ENCODE measurements at places on chromosomes 13 and 19.

GRCh38 chr19:10344780-10345179, 5.4 kb upstream of the ICAM3 start:
- DNase-seq: no peak

GRCh38 chr13:39599842-39600241, 3.2 kb downstream of the LHFPL6 start:
- DNase-seq: no peak

DNA sequence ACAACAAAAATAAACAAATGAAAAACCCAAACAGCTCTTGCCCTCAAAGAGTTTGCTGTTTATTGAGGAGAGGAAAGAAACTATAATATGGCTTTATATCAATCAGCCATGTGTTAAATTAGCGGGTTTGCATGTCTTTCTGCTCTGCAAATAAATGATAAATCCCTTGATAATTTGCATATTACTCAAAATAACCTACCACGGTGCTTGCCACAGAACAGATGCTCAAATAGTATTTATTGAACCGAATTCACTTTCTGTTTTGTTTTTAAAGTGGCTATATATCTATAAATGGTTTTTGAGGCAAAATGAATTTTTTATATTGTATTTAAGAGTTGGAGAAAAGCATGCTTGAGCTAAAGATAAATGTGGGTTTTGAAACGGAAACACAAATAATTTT, 428.1 kb downstream of the ITGBL1 start:
- DNase-seq: no peak

DNA sequence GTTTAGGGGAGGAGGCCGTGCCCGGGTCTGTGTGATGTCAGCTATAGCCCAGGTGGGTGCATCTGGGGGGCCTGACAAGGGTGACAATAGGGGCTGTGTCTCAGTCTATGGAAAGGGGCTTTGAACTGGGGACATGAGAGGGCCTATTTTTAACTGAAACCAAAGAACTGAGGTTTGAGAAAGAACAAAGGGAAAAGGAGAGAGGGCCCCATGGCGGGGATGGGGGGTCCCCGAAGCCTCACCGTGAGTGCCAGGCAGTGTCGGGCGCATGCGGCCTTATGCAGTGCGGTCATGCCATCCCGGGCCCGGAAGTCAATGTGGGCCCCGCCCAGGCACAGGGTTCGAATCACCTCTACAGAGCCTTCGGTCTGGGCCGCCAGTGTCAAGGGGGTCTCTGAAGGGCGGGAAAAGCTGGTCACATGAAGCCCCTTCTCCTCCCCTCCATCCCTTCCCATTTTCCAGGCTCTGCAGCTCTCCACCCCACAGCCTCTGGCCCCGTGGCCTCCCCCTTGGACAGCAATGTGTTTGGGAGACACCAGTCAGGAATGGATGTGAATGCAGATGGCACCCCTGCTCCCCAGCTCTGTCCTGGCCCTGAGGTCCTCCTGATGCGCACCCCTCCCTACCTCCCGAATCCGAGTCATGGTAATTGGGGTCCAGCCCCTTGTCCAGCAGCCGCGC, 5.9 kb downstream of the SHANK1 start:
- no peak for DNase-seq

DNA sequence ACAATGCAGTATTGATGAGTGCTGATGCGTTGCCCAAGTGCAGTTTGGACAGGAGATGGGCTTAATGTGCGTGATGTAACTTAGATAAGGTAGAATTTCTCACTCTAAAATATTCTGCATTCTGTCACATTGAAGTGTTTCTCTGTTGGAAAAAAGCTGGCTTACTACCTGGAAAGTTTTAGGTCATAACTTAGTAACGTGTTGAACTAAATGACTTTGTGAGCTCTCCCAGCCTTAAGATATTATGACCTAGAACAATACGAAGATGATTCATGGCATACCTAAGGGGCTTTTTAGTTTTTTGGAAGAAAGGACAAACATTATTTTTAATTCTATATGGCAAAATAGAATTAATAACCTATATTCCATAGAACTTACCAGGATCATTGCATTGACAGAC, 9.0 kb downstream of the UFM1 start:
- DNase-seq: no peak

DNA sequence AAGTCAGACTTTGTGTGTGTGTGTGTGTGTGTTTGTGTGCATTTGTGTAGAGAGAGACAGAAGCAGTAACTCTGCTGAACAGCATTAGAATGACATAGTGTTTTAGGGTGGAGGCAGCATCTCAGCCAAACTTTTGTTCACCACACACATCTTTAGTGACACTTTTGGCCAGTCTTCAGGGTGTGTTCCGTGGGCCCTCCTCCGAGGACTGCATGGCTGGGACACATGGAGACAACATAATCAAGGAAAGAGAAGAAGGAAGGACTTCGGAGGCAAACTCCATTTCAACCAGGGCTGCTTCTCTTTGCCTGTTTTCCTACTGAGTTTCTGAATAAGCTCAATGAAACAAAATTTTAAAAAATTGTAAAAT, 205.1 kb downstream of the LHFPL6 start:
- no peak for DNase-seq

GRCh38 chr13:65595916-65596315, 1634.2 kb downstream of the PCDH9 start:
- DNase-seq: no peak

GRCh38 chr13:110045202-110045601, 258.8 kb upstream of the IRS2 start:
- no peak for DNase-seq

- no peak for DNase-seq
Observed at GRCh38 chr19:30374865-30375552, 2.8 kb downstream of the ZNF536 start.

- no peak for DNase-seq
Observed at GRCh38 chr19:35478794-35479677, 11.2 kb downstream of the KRTDAP start.

DNA sequence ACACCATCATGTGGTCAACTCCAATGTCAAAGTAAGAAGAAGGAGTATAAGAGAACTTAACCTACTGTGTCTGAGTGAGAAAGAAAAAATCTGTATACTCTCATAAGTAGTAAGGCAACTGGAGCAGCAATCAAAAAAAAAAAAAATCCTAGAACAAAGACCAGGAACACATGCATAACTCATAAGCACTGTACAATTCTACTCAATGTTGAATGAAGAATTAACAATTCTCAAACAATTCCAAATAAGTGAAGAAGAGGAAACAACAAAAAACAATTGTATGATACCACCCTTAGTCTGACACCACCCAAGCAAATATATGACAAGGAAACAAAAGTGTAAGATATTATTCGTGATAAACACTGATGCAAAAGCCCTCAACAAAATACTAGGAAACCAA, 24.6 kb downstream of the ZNF160 start:
- DNase-seq: no peak

DNA sequence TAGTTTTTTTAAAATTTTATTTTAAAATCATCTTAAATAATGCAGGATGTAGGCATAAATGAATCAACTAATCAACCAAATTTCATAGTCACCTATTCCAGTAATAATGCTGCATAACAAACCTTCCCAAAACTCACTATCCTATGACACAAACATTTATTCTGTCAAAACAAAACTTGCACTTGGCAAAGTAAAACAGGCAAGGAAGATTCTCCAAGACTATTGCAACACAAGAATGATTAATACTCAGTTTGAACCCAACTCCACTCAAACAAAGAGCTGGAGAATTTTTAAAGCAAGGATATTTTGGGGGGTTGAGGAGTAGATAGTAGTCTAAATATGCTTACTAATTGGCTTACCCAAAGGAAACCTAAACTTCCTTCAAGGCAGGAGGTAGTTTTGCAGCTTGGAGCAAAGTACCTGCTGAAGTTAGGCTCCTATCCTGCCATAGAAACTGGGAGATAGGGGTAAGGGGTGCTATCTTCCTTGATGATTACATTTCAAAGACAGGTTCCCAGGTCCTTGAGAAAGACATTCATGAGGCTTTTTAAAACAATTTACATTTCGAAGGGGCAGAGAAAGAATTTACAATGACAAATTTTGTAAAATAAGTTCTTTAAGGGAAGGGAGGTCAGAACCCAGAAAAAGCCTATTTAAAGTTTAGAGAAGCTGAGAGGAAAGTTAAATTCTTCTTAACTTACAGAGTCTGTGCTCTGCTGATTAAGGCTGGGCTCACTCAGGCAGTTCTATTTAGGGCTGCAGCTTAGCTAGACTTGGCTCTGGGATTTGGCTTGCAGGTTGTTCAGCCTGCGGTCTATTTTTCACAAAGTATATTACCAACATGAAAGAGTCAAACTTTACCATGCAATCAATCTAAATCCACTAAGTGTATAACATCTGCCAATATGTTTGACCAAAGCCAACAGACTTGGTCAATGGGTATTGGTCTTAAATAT, 549.0 kb downstream of the KCTD12 start:
- DNase-seq: no peak

GRCh38 chr13:98778749-98779148, 26.3 kb upstream of the SLC15A1 start:
- no peak for DNase-seq

GRCh38 chr19:6481541-6482342, at the start of gene DENND1C:
Gene DENND1C, minus strand, starts transcription at chr19:6481787. Its CDS starts 92 bp downstream, at chr19:6481695.
- peak; percentile 43 for DNase-seq

DNA sequence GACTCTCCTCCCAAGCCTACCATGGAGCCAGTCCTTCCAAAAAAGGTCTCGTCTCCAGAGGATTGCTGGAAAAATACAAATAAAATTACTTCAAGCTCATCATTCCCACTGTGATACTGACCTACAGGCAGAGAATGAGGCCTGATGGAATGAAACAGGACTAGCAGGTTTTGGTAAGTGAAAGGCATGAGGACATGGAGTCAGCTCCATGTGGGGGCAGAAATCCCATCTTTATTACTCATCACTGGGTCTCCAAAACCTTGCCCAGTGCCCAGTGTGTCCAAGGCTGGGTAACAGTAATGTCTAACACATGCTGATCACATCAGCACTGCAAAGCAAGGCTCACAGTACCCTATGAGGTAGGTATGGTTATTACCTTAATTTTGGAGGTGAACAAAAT, 235.4 kb downstream of the DNAJC15 start:
- DNase-seq: no peak

- DNase-seq: no peak
Observed at GRCh38 chr19:50486823-50487515, 10.3 kb upstream of the GARIN5A start.

GRCh38 chr19:29516358-29516725, 9.5 kb upstream of the VSTM2B start:
- DNase-seq: no peak

DNA sequence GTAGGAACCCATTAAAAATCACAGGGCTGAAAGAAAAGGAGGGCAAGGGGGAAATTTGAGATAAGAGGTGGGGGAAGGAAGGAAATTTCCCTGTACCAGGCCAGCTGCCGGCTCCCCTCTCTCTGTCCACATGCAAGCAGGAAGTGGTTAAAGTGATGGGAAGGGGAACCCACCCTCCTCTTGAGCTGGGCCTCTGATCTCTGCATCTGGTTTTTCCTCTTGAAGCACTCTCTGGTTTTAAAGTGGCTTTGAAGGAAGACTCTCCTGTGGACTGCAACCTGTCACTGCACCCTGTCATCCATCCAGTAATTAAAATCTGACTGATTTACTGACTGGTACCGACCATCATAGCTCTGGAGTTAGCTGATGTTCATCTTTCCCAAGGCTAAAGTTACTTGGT, 239.6 kb downstream of the TSHZ3 start:
- no peak for DNase-seq

DNA sequence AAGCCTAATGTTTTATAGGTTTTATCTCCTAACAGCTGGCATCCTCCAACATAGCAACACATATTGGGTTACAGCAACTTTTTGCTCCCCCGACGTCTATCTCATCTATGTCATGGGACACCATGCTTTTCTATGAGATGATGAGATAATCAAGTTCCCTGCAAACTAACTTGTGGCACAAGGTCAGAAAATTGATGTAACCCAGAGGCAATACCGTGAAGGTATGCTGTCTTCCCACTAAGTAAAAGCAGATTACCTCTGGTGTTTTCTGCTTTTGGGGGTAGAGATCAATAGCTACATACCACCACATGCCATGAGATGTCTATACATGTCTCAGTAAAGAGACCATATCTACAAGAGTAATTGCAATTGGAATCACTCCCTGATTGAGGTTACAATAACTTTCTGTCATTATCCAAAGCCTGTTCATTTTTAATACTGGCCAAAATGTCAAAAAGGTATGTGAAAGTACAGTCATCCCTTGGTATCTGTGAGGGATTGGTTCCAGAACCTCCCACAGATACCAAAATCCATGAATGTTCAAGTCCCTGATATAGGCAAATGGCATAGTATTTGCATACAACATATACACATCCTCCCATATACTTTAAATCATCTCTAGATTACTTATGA, 131.3 kb downstream of the CYSLTR2 start:
- no peak for DNase-seq

- DNase-seq: no peak
Observed at GRCh38 chr19:38654628-38655055, 7.2 kb downstream of the ACTN4 start.

DNA sequence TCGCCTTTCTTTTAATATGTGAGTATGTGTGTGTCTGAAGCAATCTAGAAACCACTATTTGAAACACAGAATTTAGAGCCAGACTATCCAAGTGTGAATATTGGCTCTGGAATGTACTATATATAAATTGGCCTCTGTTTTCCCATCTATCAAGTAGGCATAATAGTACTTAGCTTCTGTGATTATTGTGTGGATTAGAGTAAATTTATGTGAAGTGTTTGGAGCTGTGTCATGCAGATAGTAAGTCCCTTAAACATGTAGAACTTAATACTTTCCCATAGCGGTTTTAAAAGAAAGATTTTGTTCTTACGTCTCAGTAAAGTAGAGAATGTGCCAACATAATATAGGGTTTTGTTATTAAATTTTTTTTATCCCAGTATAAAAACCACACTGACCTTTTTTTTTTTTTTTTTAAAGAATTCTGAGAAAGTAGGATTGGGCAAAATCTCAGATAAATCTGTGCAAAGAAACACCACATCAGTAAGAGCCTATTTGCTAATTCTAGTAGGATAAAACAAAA, 432.3 kb downstream of the RFC3 start:
- DNase-seq: no peak

- no peak for DNase-seq
Observed at GRCh38 chr19:13526552-13526951, 20.3 kb upstream of the CACNA1A start.

DNA sequence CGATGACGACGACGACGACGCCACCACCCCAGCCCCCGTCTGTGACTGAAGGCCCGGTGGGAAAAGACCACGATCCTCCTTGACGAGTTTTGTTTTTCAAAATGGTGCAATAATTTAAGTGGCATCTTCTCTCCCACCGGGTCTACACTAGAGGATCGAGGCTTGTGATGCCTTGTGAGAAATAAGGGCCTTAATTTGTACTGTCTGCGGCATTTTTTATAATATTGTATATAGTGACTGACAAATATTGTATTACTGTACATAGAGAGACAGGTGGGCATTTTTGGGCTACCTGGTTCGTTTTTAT, 2.5 kb downstream of the KLF2 start:
- no peak for DNase-seq
